ENCODE measurements at places on chromosomes 5 and 9.

- peak; percentile 44 for DNase-seq
Observed at GRCh38 chr5:57408714-57409113, 73.9 kb downstream of the ACTBL2 start.

- no peak for DNase-seq
Observed at GRCh38 chr5:164353155-164353554, 847.7 kb downstream of the MAT2B start.

GRCh38 chr5:11477786-11478185, 426.5 kb downstream of the CTNND2 start:
- DNase-seq = no peak

DNA sequence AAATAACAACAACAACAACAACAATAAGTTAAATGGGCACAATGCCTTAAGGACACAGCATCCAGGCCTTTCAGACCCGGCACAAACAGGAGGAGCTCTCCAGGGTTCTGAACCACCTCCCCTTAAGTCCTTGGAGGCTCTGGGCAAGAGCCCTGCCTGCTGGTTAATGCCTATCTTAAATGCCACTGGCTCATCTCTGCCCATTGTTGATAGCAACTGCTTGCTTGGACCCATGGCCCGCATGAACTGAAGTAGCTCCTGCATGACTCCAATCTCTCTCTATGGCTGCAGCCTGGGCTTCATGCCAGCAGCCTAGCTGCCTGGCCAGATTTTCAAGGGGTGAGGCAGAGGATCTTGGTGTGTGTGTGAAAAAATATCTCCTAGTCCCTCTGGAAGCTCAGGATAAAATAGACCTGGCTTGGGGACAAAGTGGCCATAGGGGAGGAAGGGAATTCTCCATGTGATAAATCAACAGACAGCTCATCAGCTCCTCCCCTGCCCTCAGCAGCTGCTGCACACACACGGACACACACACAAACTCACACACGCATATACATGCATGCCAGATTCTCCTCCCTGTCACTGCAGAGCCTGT, 27.4 kb downstream of the FAM219A start:
- DNase-seq = peak; percentile 78

DNA sequence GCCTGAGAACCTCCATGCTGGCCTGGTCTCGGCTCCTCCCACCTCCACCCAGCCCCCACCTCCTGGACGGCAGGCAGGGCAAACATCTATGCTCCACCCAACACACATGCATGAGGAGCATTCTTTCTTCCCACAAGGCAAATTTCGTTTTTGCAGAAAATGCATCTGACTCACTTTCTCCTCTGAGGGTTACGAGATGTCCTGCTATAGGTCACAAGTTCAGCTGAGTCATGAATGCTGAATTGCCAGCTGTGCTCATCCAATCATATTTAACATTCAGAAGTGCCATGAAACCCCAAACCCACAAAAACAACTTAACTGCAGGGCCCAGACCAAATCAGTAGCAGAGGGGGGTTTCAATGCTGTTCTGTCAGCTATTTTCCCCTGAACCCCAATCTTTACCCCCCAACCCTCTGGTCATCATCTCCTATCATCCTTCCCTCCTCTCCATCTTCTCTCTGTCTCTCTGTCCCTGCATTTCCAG, 39.0 kb upstream of the OSMR start:
- peak; percentile 92 for DNase-seq

DNA sequence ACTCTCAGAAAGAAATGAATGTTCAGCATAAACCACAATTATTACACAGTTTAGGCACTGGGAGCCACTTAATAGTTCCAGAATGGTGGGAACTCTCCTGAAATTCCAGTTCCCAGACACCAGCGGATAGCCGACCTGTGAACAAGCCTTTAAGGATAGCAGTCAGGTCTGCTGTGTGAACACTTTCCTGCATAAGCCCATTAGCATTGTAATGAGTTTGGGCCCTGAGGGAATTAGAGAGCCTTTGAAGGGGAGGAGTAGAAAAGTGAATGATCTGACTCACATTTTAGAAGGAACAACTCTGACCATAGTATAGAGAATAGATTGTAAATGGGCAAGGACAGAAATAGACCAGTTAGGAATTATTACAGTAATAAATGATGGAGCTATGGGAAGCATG, 189.1 kb downstream of the ADGRV1 start:
- no peak for DNase-seq

DNA sequence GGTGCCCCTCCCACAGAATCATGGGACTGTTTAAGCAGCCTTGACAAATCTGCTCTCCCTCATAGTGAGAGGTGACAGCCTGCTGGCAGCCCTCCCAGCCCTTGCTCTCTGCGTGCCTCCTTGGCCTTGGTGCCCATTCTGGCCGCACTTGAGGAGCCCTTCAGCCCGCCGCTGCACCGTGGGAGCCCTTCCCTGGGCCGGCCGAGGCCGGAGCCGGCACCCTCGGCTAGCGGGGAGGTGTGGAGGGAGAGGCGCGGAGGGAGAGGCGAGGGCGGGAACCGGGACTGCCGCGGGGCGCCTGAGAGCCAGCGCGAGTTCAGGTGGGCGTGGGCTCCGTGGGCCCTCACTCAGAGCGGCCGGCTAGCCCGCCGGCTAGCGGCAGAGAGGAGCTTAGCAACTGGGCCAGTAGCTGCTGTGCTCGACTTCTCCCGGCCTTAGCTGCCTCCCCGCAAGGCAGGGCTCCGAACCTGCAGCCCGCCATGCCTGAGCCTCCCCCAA, 125.9 kb upstream of the MYO10 start:
- no peak for DNase-seq

- DNase-seq = peak; percentile 71
Observed at GRCh38 chr5:115459855-115460341, 84.7 kb downstream of the FEM1C start.

DNA sequence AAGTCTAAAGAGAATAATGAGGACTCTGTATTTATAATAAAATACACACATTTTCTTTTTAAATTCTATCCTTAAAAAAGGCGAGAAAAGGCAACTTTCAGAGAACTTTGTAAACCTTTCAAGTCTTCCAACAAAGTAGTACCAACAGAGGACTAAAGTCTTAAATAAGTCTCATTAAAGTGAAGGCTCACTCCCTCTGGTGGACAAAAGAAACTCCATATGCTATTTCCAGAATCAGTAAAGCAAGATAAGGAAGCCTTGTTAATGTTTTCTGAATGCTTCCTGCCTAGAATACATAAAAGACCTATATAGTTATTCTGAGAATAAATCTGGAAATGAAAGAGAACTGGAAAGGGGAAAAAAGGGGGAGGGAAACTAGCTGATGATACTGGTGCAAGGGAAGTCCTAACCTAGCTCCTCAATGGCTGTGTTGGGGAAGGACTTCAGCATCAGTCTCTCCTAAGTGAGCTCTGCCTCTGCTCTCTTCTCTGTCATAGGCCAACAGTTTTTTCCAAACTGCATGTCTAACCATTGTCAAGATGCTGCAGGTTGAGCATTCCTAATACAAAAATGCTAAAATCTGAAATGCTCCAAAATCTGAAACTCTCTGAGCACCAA, 7.2 kb downstream of the HMGCS1 start:
- DNase-seq = no peak

DNA sequence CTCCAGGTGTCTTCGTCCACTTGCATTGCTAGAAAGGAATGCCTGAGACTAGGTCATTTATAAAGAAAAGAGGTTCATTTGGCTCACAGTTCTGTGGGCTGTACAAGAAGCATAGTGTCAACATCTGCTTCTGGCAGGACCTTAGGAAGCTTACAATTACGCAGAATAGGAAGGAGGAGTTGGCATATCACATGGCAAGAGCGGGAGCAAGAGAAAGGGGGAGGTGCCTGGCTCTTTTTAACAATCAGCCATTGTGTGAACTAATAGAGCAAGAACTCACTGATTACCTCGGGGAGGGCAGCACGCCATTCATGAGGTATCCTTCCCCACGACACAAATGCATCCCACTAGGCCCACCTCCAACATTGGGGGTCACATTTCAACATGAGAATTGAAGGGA, 134.4 kb upstream of the EFNA5 start:
- DNase-seq = no peak

GRCh38 chr5:179869101-179869500, 10.5 kb upstream of the MRNIP start:
- no peak for DNase-seq

- no peak for DNase-seq
Observed at GRCh38 chr5:138273834-138274188, 610 bp downstream of the GFRA3 start.

DNA sequence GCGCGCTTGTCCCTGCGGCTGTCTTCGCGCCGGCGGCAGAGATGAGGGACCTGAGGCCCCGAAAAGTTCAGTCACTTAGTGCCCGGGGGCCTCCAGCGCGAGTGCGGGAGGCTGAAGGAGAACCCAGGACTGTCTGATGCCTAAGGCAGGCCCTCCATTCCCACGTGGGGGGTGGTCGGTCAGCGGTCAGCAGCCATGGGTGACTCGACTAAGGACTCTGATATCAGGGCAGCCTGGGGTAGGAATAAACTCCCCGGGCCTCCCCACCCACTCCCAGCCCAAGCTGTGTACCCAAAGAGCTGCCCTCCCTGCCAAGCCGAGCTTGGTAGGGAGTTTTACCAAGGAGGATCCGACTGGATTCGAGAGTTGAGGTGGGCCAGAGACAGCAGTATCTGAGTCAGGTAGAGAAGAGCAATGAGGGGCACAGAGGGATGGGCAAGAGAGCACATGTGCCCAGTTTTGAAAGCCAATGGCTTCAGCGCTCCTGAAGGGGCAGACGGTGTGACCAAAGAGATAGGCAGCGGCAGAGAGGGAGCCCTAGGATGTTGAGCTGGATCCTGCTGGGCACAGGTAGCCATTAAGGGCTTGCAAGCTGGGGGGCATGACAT, 787 bp downstream of the FGFR4 start:
- no peak for DNase-seq

GRCh38 chr9:129264388-129264787, 86.3 kb upstream of the IER5L start:
- DNase-seq = no peak

DNA sequence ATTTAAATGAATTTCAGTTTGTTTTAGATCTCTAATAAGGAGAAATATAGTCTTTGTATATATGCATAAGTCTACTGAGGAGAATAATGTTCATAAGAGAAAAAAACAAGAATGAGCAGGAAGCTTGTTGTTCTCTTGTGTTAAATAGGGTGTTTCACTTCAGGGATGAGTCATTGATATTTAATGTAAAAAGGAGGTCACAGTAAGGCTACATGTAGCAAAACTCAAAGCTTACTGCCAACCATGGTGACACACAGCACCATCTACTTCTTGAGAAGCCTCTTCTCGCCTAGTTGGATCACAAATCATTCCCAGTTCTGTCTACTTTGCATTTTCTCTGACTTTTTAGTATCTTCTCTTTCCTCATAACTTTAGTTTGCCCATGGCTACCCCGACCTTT, 1466.0 kb upstream of the C9orf72 start:
- DNase-seq = no peak

DNA sequence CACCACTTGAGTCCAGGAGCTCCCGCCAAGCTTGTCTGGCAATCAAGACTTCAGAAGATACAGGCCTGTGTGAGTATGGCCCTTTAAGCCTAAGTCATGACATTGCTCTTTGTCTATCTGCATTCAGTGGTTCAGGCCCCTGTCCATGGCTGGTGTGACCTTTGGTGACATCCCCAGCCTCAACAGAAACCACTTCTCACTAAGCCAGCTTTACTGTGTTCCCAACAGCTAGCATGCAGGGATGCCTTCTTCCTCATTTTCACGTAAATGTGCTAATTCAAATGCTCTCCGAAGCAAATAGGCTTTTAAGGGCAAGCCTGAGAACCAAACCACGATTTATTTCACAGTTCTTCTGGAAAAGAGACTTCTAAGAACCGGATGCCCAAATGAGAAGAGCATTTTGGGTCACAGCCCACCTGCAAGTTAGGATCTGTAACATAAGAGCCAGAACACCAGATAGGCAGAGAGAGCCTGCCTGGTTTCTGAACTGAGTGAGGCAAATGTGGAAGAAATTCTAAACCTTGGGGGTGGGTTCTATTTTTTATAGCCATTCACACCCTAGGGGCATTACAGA, 14.9 kb downstream of the CD180 start:
- no peak for DNase-seq

DNA sequence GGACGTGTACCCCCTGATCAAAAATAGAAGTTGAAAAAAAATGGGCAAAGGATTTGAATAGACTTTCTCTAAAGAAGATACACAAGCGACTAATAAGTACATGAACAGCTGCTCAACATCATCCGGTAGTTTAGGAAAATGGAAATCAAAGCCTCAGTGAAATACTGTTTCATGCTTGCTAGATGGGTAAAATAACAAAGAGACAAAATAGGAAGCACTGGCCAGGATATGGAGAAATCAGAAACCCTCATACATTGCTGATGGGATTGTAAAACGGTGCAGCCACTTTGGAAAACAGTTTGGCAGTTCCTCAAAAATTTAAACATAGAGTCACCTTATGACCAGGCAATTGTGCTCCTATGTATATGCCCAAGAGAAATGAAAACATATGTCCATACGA, 65.0 kb upstream of the SUB1 start:
- DNase-seq = no peak

GRCh38 chr9:99607842-99608448, 213.7 kb upstream of the NR4A3 start:
- no peak for DNase-seq

- DNase-seq = no peak
Observed at GRCh38 chr5:84080908-84081307, 303.8 kb downstream of the EDIL3 start.

- DNase-seq = no peak
Observed at GRCh38 chr5:105670596-105670995, 2000.1 kb downstream of the EFNA5 start.

GRCh38 chr5:31577438-31577837, 45.3 kb downstream of the C5orf22 start:
- DNase-seq = no peak

DNA sequence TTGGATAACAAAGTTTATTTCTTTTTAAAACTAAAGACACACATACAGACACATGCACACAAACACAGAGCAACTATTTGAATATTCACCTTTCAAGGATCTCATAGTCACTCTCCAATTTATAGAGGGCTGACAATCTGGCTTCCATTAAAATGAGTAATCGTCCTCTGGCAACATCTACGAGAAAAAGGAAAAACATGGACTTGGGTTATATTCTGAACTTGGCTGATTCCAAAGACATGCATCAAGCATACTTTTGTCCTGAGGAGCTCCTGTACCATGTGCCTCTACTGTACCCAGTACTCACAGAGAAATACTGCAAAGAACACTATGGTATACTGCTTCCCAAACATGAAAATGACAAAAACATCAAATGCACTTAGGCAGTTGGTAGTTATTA, 15.4 kb downstream of the IARS1 start:
- DNase-seq = peak; percentile 74

DNA sequence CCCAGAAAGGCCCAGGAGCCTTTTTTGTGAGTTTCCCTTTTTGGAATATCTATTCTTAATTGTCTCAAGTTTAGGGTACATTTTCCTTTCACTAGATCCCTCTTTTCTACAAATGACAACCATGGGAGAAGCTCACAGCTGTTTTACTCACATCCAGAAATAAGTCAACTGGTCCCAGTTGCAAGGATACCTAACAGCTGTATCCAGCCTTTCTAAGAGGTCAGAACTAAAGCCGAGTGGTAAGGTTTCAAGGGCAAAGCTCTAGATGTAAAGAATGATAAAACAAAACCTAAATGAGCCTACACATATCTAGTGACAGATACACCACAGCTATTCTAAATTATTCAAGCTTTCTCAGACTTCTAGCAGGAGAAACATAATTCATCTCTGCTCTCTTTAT, 4.4 kb downstream of the FGF10 start:
- DNase-seq = no peak
